ENCODE measurements at places on chromosomes 2 and 18.

DNA sequence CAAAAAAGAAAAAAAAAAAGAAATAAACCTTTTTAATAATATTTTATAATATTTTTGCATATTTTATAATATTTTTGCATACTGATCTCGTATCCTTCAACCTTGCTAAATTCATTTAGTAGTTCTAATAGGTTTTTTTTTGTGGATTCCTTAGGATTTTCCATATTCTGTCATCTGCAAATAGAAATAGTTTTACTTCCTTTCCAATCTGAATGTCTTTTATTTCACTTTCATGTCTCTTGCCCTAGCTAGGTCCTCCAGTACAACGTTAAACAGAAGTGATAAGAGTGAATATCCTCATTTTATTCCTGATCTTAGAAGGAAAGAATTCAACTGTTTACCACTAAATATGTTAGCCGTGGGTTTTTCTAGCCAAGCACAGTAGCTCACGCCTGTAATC is 13.7 kb downstream of the LMAN2L start:
- no peak for DNase-seq

DNA sequence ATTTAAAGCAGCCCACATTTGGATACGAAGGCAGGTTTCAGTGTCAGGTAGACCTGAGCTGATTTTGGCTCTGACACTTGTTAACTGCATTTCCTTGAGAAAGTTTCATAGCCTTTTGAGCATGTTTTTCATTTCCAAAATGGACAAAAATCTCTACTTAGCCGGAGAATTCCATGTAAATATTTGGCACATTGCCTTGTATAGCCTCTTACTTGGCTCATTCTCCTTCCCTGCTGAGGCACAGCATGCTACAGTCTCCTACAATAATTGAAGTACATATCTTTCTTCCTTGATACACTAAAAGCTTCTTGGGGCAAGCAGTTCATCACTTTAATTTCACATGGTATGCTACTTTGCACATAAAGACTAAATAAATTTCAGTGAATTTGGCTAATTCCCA is 772.2 kb upstream of the CHAC2 start:
- DNase-seq = no peak

DNA sequence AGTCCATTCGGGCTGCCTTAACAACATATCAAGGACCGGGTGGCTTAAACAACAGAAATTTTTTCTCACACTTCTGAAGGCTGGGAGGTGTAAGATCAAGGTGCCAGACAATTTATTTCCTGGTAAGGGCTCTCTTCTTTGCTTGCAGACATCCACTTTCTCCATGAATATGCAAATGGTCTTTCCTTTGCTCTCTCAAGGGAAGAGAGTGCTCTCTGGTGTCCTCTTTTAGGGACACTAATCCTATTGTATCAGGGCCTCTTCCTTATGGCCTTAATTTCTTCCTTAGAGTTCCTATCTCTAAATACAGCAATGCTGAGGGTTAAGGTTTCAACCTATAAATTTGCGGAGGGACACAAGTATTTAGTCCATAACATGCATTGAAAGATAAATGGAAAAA is 770.8 kb downstream of the DSC3 start:
- no peak for DNase-seq

- DNase-seq = peak; percentile 64
These were observed 82.8 kb upstream of the CD28 start for GRCh38 chr2:203623661-203624060.

GRCh38 chr2:9378433-9379390 is 44.6 kb downstream of the ITGB1BP1 start:
- no peak for DNase-seq

DNA sequence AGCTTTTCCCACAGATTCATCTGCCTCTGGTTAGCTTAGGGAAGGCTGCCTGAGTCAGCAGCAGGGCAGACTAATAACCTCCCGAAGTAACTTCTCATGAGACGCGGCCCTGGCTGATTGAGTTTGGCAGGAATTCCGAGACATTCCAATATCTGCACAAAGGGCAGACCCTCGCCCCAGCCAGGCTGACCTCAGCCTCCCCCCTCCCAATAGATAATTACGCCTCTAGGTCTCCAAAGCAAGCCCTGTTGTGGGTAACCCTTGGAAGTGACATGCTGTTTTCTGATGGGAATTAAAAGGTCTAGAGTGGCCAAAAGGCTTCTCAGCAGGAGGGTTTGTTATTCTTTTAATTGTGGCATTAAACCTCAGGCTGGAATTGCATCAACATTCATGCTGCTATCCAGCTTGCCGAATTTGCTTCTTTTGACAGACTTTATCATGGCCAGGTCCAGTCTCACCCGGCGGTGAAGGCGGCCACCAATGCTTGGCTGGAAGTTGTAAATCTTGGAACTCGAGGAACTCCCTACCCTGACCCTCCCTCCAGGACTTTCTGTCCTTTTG is 98.0 kb upstream of the SLC14A2 start:
- DNase-seq = no peak

GRCh38 chr2:11466307-11467128 is 557 bp upstream of the E2F6 start:
- no peak for DNase-seq

GRCh38 chr2:238928520-238929241 is 80.8 kb downstream of the TWIST2 start:
- DNase-seq = no peak

GRCh38 chr18:78739882-78740677 is 239.5 kb upstream of the SALL3 start:
- no peak for DNase-seq

DNA sequence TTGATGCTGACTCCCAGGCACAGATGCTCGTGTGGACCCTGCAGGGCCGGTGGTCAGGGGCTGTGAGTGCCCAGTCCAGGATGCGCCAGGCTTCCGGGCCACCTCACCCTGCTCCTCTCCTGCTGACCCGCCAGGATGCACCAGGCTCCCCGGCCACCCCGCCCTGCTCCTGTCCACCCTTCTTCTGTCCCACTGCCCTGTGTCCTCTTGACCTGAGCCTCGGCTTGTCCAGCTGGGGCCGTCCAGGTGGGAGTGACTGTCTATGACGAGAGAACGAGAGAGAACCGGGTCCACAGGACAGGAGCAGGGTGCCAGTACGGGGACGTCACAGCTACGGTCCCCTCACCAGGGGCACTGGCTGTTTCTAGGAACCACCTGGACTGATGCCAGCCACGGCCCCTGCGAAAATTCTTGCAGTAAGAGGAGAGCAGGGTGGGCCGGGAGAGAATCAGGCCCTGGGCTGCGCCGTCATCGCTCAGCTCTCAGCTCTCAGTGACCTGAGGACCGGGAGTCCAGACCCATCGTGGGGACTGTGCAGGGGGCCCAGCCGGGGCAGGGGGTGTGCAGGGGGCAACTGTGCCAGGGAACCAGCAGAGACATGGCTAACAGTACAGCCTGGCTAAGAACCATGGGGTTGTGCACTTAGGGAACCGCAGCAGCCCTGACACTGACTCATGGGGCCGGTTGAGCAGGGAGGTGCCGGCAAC is 12.9 kb upstream of the NFATC1 start:
- no peak for DNase-seq

GRCh38 chr2:58984731-58985130 is 743.6 kb upstream of the FANCL start:
- DNase-seq = no peak

DNA sequence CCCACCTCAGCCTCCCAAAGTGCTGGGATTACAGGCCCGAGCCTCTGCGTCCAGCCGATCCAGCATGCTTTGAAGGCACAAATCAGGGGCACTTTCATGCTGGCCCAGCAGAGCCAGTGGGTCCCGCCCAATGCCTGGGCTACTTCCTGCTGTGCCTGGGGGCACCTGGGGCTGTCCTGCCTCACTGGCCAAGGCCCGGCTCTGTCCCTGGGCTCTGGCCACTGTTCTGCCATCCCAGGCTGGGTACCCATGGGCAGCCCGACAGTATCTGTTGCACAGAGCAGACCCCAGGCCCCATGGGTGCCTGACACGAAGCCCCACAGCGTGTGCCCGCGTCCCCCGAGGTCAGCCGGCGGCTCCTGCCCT is 6.8 kb upstream of the GAL3ST2 start:
- no peak for DNase-seq

GRCh38 chr2:106165029-106165428 is 29.1 kb downstream of the UXS1 start:
- no peak for DNase-seq

GRCh38 chr2:25797620-25798488 is 80.4 kb downstream of the ASXL2 start:
- no peak for DNase-seq

GRCh38 chr2:194103941-194104659 is 1552.9 kb upstream of the SLC39A10 start:
- DNase-seq = no peak

GRCh38 chr18:4193086-4193485 is 262.0 kb downstream of the DLGAP1 start:
- no peak for DNase-seq

DNA sequence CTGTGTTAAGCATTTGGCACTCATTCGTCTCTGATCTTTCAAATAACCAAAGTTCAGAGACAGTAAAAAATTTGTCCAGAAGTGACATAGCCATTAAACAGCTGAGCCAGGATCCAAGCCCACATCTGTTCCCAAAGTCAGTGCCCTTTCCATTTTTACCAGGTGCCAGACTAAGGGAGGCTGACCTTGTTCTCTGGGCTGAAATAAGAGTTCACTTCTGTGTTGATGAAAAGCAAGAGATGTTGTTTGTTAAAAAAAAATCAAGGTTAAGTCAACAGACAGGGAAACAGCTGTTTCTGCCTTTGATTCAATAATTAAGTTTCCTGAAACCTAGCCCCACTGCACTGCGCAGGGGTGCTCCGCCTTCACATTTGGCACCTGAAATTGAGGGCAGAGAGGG is 117.1 kb downstream of the PRKRA start:
- no peak for DNase-seq

DNA sequence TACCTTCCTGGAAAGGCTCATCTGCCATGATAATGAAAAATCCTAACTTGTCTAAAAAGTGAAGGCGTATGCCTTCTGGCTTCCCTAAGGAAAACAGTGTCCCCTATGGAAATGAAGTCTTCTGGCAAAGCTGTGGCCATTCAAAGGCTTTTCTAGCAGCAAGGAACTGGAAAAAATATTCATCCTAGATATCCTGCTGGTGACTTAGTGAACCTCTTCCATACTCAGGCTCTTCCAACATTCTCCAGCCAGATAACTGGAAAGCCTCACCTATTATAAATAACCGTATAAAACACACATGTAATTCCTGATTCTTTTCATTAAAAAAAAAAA is 84.7 kb downstream of the RBMS1 start:
- peak; percentile 35 for DNase-seq

GRCh38 chr18:40168026-40168425 is 1787.0 kb upstream of the PIK3C3 start:
- no peak for DNase-seq

DNA sequence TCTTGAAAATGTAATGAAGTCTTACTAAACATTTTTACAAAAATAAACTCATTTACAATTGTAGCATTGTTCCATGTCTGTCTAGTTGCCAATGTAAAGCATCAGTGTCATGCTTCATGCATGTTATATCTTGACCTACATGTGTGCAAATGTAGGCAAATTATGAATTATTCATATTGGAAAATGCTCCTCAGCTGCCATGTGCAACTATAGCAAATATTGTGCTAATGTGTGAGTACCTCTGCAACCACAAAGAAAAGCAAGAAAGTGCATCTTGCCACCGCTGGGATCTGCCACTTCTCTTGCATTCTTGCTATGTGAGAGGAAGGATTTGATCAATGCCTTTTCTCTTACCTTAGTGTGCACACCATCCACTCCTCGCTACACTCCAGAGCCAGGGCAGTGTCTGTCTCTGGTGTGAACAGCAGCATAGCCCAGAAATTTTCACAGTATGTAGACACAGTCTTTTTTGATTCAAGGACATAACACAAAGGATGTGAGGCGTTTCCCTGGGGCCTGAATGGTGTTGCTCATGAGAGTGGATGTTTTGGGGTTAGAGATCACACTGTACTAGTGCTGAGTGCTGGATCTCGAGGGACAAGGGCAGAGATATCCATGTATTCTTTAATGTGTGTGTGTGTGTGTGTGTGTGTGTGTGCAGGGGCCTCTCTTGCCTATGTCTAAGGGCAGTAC is 47.6 kb upstream of the HAAO start:
- DNase-seq = no peak

DNA sequence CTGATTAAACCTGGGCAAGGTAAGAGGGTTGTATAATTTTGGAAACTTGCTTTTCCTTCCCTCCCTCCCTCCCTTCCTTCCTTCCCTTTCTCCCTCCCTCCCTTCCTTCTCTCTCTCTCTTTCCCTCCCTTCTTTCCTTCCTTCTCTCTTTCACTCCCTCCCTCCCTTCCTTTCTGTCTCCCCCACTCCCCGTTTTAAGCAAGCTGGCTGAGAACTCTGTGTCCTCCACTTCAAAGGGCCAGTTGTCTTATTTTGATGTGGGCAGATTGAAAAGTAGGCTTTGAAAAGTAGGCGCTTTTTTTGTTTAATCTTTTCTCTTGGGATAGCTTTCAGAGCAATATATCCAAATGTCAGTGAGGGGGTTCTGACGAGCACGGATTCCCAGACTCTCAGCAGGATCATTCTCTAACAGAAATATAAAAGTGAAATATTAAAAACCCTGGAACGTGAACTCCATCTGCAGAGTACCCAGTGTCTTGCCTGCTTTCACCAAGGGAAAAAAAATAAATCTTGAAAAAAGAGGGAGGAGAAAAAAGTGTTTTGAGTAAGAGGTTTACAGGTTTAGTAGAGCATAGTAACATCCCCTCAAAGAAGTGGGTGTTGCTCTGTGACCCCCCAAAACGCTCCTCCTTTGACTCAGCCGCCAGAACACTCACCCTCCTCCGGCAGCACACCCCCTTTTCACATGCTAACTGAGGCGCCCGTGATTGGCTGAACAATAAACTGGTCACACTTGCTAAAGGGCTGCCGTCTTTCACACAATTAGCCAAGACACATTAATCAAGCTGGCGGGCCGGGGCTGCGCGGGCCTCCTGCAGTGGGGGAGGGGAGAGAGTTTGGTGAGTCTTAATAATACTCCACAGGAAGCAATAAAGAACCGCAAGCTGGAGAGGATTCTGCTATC is 52.2 kb downstream of the CDK15 start:
- DNase-seq = no peak

DNA sequence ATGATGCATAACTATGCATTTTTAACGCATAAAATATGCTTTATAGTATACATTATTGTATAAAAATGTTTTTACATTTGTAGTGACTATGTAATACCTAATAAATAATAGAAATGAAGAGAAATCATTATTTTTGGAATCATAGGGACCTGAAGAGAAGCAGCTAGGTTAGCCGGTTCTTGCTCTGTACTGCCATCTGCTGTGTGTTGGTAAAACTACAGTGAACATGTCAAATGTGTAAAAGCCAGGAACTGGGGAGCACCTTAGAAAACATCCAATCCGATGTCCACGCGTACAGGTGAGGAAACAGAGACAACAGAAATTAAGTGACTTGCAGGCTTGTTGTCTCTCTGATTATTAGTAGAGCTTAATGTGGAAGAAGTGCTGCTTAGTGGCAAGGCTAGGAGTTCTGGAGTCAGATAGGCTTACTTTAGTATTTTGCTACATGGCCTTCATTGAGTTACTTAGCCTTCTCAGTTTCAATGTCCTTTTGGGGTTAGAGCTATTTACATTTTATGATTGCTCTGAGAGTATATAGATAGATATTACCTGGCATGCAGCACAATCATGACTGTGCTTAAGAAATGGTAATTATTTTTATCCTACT is 386.5 kb downstream of the DLGAP1 start:
- DNase-seq = peak; percentile 47
